Activated T-helper 2 cell treated with anti-CD3 and anti-CD28 coated beads, Interferon-gamma antibody, Interleukin-2, Interleukin-4, amounts not matched to agents 10 μg/mL and 5 μg/mL and 100 μg/mL, durations not matched to agents 14 hours and 24 hours and 36 hours (primary cell): ENCODE measurements at places on chromosomes 7 and 10.

DNA sequence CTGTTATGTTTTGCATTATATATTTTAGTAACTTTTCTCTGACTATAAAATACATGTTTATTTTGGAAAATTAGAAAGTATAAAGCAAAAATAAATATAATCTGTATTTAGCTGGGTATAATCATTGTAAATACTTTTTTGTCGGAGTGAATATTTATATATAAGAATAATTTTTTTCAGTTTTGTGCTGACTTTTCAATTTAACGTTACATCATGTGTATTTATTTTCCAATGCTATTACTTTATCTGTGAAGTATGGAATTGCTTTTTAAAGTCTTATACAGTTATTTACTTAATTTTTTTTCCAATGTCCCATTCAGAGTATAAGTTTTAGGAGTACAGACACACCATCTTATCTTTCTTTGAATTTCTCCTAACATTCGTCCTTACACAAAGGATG is 15.2 kb downstream of the AP3M1 start:
- DNase-seq: no peak

GRCh38 chr7:153188630-153189029 is 429.1 kb downstream of the ACTR3B start:
- no peak for DNase-seq

GRCh38 chr7:42456756-42457276 is 219.8 kb upstream of the GLI3 start:
- no peak for DNase-seq

DNA sequence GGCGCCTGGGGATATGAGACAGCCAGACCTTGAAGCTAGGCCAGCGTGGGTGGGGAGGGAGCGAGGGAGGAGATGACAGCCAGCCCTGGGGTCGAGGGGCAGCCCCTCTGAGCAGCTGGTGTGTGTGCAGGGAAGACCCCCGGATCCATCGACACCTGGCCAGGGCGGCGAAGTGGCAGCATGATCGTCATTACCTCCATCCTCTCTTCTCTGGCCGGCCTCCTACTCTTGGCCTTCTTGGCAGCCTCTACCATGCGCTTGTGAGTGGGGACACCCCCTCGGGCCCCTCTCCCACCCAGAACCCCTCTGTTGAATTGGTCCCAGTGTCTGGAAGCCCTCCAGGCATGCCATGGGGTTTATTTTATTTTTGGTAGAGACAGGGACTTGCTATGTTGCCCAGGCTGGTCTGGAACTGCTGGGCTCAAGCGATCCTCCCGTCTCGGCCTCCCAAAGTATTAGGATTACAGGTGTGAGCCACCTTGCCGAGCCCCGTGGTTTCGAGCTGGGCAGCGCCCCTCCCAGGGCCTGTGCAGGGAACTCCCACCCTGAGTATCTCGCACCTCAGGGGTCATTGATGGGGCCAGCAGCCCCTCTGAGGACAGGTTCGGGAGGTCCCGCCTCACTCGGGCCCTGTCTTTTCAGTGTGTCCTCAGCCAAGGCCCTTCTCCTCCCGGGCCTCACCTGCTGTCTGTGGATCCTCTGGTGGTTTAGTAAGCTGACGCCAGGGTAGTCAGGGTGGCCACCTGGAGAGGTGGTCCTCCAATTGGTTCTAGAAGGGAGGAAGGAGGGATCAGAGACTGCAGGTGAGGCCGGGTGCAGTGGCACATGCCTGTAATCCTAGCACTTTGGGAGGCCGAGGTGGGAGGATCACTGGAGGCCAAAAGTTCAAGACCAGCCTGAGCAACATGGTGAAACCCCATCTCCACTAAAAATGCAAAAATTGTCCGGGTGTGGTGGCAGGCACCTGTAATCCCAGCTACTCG is 3.8 kb downstream of the UPK3B start:
- DNase-seq: peak; percentile 5

GRCh38 chr7:93910076-93910994 is 4.0 kb downstream of the GNGT1 start:
- no peak for DNase-seq

GRCh38 chr10:71840177-71840957 is 10.7 kb downstream of the PSAP start:
- DNase-seq: no peak

GRCh38 chr7:111162692-111163091 is 71.8 kb downstream of the LRRN3 start:
- DNase-seq: no peak

DNA sequence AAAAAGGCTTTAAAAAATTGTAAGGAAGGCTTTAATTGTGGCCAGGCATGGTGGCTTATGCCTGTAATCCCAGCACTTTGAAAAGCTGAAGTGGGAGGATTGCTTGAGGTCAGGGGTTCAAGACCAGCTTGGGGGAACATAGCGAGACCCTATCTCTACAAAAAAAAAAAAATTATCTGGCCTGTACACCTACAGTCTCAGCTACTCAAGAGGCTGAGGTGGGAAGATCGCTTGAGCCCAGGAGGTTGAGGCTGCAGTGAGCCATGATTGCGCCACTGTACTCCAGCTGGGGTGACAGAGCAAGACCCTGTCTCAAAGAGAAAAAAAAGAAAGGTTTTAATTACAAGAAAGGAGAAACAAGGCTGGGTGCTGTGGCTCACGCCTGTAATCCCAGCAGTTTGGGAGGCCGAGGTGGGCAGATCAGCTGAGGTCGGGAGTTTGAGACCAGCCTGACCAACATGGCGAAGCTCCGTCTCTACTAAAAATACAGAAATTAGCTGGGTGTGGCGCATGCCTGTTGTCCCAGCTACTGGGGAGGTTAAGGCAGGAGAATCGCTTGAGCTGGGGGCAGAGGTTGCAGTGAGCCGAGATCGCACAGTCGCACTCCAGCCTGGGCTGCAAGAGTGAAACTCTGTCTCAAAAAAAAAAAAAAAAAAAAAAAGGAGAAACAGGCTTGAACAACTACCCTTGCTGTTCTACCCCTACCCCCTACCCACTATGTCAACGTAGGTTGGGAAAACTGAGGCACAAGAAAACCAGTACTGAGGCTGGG is 83.7 kb downstream of the CARD11 start:
- no peak for DNase-seq

DNA sequence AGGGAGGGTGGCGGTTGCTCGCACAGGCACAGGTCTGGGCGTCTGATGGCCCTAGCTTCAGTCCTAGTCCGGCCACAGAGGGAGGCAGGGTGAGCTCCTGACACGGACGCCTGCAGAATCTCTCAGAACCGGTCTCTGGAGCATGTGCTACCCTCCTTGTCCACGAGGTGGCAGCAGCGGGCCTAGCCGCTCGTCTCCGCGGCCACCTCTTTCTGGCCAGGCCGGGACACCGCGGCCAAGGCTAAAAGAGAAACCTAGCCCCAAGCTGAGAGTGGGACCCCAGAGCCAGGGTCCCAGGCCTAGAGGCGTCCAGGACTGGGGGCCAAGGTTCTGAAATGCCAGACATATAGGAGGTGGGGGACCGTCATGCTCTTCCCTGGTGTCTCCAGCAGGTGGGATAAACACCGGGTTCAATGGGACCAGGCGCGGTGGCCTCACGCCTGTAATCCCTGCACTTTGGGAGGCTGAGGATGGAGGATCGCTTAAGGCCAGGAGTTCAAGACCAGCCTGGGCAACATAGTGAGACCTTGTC is 3.2 kb upstream of the LAT2 start:
- DNase-seq: peak; percentile 73

GRCh38 chr7:153567426-153567825 is 484.8 kb upstream of the DPP6 start:
- no peak for DNase-seq

DNA sequence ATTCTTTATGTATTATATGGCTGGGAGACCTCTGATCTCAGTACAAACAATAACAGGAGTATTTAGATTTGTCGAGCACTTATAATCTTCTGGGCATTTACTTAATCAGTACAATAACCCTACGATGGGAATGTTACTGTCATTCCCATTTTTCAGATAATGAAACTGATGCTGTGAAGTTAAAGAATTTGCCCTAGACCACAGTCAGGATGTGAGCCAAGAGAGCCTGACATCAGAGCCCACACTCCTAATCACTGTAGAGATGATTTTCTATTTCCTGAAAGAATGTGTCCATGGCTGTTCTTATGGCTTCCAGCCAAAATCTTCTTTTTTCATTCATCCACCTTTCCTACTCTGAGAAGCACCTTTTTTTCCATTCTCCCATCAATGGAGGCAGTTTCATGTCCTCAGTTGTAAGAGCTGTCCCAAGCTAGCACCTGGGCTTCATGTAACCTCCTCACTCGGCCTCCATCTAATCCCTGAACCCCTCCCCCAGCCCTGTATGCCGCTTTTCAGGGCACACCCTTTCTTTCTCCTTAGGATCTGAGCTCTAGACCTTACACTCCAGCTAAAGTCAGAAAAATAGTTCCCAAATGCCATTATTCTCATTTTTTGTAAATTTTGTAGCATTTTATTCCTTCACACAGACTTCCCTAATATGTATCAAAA is 12.2 kb upstream of the CAV1 start:
- DNase-seq: no peak
